COR-L47 (cell line): ENCODE measurements at places on chromosomes 4 and X.

DNA sequence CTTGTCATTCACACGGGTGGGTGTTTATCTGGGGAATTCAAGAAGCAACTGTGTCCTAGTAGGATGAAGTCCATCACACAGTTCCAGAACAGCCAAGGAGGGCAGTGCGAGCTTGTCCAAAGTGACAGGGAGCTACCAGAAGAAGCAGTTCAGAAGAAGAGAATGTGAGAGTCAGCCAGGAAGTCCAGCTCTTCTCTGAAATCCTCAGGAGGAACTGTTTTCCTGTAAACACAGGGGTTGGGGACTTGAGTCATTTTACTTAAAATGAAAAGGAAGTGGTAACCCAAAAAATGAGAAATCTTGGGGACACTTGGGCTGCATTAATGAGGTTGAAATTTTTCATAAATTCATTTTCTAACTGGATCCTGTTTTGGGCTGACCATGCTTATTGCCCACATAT is 8.2 kb upstream of the TLR10 start:
- DNase-seq = no peak

DNA sequence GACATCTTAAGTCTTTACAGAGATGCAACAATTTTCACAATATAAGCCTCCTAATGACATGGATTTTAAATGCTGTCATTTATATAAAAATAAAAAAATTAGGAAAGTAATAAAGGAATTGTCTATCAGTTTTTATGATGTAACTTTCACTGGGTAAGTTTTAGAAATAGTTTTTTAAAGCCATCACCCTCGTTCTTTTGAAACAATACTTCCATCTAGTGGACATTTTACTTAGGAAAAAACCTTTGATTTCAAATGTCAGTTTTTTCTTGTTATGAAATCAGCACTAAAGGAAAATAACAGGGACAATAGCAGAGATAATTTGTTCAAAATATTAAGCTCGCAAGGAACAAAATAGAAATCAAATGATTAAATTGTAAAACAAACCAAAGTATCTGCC is 24.3 kb upstream of the NDNF start:
- DNase-seq = peak; percentile 19

DNA sequence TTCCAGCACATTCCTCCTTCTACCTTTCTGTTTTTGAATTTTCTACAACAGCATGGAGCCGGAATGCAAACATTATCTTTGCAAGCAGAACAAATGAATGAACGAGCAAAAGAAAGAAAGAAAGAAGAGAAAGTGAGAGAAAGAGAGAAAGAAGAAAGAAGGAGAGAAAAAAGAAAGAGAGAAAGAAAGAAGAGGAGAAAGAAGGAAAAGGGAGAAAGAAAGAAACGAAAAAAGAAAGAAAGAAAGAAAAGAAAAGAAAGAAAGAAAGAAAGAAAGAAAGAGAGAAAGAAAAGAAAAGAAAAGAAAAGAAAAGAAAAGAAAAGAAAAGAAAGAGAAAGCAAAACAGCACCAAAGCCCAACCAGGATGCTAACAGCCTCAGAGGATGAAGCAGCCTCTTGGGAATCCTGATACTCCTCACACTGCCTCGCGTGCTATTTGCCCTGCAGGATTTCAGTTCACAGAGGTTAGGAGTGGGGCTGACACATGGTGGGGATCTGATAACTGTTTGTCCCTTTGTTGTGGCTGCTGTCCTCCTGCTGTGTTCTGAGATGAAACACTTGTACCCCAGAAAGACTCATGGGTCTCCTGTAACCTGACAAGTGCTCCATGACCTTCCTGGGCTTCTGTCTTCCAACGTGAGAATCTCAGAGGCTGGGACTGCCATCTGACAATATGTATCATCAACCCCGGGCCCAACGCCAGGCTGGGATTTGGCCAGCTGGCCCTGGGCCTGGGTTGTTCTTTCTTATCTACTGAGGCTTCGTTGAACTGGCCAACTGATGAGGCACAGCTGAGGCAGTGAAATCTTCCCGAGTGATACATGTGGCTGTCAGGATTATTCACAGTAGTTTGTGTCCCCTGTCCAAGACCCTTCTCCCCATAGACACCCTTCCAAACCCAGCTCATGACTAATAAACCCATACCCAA is 61.0 kb downstream of the SEPSECS start:
- DNase-seq = peak; percentile 44

GRCh38 chrX:68894513-68895340 is 65.9 kb downstream of the EFNB1 start:
- peak; percentile 34 for DNase-seq

- no peak for DNase-seq
Observed at GRCh38 chr4:14810568-14810967, 191.7 kb upstream of the CPEB2 start.

DNA sequence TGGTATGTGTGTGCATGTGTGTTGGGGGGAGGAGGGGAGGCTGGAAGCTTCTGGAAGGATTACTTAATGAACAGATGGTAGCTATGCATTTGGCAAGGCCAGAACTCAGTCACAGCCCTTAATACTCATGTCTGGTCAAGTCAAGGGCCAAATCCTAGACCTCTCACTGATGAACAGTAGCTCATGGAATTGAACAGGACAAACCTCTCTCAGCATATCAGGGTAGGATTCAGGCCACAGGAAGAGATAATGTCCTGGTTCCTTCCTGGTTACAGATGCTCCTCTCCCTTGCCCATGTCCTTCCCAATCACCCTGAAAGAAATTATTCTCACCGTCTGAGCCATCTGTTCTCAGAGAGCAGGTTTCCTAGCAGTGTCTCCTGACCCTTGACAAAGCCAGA is 165.7 kb downstream of the SOWAHB start:
- DNase-seq = no peak

DNA sequence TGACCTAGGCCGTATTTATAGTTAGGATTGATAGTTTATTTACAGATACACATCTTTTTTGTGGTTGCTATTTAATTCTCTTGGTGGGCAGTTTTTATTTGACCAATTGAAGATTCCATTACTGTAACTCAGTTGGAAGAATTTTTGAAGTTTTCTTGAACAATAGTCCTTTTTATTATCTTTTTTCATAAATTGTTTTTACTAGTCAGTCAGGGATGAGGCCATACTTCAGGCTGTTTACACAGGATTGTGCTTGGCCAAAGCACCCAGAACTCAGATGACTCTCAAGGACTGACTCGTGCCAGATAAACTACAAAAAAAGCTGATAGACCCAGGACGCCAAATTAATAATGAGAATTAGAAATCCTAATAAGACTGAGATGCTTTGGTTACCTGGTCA is 7.0 kb downstream of the HERC3 start:
- no peak for DNase-seq

DNA sequence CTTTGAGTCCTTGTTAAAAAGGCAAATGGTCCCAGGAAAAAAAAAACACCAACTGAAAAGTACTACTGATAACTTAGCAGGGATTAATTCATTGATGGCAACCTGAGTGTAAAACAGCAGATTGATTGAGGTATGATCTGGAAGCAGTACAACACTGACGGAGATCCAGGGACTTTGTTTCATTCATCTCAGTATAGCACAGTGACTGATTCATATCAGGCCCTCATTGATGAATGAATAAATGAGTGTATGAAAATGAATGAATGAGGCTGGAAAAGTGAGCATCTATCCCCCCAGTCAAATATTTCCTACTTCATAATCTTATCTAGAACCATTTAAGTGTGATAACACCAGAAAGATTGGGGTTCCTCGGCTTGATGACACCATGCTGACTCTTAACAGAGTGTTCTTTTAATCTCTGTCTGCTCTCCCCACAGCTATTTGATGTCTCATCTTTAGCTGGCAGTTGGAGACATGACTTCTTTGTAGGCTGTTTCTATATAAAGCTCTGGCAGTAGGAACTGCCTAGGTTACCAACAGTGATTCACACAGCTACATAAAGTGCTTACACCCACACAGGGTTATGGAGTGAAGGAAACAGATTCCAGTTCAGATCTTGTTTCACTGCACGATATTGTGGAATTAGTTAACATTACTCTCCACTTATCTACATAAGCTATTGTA is 18.6 kb upstream of the RNF128 start:
- no peak for DNase-seq

DNA sequence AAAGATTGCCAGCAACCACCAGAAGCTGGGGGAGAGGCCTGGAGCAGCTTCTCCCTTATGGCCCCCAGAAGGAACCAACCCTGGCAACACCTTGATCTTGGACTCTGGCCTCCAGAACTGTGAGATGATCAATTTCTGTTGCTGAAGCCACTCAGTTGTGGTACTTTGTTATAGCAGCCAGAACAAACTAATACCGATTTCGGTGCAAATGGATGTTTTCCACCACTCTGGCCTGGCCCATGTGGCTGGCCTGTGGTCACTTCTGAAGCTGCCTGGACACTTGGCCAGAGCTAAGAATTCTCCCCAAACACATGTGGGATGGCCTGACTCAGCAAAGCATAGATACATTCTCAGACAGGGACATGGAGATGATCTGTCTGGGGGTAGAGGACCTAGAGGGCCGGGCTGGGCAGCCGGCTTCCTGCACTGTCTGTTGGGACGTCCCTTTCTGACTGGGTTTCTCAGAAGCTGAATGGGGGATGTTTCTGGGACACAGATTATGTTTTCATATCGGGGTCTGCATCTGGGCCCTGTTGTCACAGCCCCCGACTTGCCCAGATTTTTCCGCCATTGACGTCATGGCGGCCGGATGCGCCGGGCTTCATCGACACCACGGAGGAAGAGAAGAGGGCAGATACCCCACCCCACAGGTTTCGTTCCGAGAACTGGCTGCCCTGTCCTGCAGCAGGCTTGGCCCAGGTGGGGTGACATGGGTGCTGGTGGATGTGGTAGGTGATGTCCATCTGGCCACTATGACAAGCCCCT is 4.1 kb downstream of the FOXP3 start:
- no peak for DNase-seq

DNA sequence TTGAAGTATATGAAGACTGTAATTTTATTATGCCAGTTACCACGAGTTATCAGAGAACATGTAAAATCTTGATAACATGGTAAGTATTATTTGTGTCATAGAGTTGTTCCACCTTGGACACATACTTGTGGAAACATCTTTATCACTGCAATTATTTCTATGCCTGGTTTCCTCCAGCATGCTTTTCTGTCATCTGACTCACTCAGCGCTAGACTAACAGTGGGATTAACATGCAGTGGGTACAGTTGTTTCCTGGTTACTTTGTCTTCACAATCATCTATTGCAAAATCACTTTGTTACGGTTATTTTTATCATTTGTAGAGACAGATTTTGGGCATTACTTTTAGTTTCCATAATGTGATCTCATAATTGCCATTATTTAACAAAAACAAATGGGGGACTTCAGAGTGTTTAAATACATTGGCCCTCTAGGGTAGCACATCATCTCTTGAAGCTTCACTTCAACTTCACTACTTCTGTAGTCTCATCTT is at the start of gene STATH:
TSS of gene STATH (plus strand) at position 441 of the 491 bp plus-strand sequence. CDS start 2,472 bp downstream, outside the sequence.
- no peak for DNase-seq

GRCh38 chr4:87716371-87717265 is 66.5 kb downstream of the DMP1 start:
- no peak for DNase-seq

GRCh38 chr4:25258980-25259578 is 25.2 kb downstream of the PI4K2B start:
- DNase-seq = no peak

DNA sequence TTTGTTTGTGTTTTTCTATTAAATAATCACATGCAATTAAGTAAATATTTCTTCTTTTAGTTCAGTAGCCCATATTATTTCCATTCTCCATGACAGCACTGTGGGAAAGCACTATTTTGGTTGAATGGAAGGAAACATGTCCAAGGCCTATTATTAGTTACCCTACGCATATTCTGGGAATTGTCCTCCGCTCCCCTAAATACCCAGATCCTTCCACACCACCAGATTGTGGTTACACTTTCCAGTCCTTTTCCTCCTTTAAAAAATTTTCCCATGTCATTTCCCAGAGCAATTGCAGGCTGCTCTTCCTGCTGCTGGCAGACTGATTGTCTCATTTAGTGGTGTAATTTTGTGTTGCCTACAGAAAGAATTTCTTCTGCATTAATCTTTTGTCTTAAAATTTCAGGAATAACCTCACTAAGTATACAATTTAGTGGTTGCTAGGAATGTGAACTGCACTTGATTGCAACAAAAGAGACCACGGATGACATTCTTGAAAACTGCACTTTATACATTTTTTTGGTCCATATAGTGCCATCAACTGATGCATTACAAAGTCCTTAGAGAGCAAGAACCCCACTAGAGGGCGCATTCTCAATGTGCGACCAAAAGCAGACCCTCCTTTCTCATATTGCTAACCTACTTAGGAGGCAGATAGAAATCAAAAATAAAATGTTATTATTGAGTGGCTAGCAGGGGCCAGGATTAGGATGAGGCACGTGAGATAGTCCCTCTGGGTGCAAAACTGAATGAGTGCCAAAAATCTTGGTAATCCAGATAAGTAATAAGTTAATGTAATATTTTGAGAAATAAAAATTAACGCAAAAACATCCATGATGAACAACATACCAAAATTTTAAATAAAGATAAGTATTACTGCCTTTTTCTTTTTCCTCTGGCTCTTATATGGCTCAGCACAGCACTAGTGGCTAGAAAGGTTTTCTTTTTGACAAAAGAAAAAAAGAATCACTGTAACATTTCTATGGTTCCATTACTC is 98.8 kb upstream of the IQCM start:
- DNase-seq = peak; percentile 60

DNA sequence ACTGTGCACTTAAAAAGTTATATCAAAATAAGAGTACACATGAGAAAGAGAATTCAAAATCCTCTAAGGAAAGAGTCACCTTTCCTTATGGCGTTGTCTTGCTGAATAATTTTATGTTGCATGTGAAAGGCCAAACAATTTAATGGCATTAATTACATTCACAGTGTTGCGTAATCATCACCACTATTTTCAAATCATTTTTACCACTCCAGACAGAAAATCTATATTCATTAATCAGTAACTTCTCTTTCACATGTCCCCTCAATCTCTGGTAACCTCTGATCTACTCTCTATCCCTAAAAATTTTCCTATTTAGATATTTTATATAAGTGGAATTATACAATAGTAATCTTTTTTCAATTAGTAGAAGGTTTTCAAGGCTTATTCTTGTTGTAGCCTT is 283.0 kb downstream of the CXXC4 start:
- no peak for DNase-seq

GRCh38 chrX:140701480-140701879 is 8.1 kb upstream of the LINC00632 start:
- DNase-seq = peak; percentile 1

DNA sequence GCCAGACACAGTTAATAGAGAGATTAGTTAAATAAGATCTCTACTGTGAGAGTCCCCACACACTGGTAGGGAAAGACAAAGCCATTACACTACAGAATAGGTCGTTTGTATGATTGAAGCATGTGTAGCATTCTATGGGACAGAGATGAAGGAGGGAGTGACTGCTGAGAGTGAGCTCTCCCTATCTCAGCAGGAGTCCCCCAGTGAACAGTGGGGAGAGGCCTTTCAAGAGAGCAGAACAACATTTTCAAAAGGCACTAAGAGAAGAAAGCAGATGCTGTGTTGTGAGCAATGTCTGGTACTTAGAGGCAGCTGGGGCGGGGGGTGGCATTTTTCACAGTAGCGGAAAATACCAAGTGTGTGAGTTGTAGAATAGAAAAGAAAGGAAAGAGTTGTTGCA is 413.6 kb downstream of the AFF2 start:
- no peak for DNase-seq

- no peak for DNase-seq
Observed at GRCh38 chrX:134664202-134664601, 5.9 kb upstream of the PLAC1 start.
